Activated naive CD4-positive, alpha-beta T cell treated with anti-CD3 and anti-CD28 coated beads, Interleukin-2, amount 10 ng/mL, durations not matched to agents 7 days and 5 days (primary cell): ENCODE measurements at places on chromosomes 11 and 22.

GRCh38 chr11:45988921-45989320 is 66.5 kb downstream of the LARGE2 start:
- no peak for DNase-seq

DNA sequence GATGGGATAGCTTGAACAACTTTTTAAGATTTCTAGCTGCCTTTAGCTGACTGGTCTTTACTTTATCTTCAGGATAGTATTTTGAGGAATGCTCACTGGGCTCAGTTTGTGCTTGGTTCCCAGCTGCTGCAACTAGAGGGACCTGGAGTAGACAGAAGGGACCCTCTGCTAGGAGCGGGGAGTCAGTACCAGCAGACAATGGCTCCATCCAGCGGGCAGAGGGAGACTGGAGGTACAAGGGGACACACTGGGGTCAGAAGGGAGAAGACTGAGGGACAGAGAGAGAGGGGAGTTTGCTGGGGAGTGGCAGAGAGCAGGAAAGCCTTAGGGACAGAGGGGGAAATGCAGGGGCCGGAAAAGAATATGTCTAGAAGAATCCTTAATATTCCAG is 22.0 kb upstream of the ACER3 start:
- no peak for DNase-seq

DNA sequence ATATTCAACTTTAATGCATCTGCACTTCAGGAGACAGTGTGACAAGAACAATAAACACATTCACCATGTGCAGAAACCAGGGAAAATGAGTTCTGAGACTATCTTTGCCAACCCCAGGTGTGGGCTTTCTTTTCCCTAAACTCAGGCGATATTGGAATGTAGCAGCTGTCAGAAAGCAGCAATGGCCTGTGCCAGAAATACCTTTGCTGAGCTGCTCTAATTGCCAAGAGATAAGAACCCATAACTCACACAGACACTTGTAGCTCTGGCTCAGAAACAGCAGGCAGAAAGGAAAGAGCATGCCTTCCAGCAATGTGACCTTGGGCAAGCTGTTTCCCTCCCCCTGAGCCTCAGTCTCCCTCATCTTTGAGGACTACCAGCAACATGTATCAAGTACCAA is 77.6 kb downstream of the PLEKHA7 start:
- DNase-seq: no peak

DNA sequence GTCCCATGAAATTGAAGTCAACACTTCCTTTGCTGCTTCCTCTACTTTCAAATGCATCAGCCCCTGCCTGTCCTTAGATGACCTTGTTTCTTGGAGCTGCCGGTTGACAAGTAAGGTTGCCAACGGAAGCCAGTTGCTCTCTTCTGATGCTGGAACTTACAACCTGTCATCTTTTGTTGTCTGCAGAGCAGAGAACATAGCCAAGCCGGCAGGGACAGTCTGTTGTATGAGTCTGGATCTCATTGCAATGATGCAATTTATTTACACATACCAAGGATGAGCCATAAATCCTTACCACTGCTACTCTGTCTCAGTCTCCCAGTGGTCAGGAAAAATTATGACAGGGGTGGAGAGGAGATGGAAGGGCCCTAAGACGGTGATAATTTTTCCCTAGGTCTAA is 151.4 kb downstream of the BLID start:
- DNase-seq: no peak

DNA sequence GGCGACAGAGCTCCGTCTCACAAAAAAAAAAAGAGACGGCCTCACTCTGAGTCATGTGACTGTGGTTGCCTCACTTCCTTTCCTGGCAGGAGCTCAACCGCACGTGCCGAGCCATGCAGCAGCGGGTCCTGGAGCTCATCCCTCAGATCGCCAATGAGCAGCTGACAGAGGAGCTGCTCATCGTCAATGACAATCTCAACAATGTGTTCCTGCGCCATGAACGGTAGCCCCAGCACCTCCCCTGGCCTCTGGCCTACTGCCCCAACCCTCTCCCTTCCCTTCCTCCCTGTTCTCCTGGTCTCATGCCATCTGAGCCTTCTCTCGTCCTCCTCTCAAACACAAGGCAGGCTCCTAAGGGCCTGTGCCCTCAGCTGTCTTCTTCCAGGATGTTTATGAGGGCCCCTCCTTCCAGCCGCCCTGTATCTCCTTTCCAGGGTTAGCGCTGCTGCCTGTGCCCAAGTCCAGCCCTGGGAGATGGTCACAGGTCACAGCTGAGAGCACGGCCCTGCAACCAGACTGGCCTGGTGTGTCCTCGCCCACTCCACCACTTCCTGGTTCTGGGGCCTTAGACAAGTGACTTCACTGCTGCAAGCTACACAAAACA is 30.7 kb downstream of the TOM1 start:
- peak; percentile 71 for DNase-seq

DNA sequence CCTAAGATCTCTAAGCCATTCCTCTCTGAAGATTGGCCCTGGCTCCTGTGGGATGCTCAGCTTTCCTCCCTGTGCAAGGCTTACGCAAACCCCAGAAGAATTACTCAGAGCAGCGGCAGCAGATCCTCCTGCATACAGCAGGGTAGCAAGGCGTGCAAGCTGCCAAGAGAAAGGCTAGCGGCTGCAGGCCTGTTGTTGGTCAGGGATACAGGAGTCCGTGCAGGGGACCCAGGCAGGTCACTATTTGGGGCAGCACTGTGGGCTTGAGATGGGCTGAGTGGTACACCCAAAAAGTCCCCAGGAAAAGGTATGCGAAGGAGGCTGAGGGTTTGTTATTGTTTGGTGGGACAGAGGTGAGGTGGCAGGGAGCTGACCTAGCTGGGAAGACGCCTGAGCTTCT is 1.5 kb downstream of the GLB1L2 start:
- DNase-seq: peak; percentile 19

DNA sequence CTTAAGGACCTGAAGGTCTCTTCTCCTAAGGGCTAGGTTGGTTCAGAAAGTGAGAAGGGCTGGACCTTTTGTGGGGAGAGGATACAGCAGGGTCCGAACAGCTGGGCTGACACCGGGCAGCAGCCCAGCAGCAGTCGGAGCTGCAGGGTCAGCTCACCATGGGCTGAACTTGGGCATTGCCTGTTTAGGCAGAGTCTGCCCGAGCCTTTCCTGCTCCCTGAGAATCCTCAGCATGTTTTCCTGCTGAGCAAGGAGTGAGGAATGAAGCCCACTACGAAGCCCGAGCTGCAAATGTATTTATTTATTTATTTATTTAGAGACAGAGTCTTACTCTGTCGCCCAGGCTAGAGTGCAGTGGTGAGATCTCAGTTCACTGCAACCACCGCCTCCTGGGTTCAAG is 83.9 kb downstream of the PTPRJ start:
- no peak for DNase-seq

DNA sequence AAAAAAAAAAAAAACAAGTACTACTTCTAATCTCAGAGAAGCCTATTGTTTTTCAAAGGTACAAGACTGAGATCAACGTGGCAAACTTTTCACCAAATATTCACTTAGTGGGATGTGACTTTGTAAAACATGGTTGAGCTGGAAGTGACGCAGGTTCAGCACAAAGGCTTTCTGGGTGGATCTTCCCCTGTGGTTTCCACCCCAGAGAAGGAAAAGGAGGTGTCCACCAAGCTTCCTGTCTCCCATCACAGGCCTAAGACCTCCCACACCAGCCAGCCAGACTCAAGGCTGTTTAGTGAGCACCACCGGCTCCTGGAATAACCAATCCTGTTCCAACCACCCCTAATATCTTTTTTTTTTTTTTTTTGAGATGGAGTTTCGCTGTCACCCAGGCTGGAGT is 5.7 kb downstream of the TMEM184B start:
- DNase-seq: peak; percentile 81

- DNase-seq: peak; percentile 81
Measured at GRCh38 chr22:49657275-49657973, 170.2 kb downstream of the BRD1 start.

DNA sequence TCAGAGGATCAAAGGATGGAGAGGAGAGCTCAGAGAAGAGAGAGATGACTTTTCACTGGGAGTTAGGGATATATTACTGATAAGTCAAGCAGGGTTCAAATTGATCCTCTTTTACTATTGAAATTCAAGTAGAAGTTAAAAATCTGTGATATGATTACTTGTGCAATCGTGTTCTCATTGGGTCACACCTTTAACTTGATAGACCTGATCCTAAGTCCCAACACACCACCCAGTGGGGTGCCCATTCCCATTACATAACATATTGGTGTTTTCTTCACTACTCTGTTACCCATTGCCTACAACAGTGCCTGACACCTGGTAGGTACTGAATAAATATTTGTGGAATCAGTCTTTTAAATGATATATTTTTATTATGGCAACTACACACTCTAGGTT is 66.4 kb upstream of the PICALM start:
- DNase-seq: no peak

DNA sequence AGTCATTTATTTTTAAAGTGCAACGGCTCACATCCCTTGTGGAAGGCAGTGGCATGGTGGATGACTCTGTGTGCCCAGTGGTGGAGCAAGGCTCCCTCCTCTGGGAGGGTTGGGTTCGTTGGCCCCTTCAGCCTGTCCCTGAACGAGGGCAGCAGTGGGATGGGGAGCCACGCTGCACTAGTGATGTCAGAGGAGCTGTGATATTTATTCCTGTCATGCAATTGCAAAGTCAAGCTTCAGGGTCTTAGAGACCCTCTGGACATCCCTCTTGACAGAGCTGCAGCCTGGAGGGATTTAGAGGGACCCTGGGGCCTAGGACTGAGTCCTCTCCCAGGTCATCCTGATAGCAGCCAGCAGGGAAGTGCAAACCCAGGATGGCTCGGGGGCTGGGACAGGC is 78.2 kb upstream of the NARS2 start:
- no peak for DNase-seq

GRCh38 chr22:27146866-27147633 is 489.7 kb downstream of the MIAT start:
- DNase-seq: no peak

DNA sequence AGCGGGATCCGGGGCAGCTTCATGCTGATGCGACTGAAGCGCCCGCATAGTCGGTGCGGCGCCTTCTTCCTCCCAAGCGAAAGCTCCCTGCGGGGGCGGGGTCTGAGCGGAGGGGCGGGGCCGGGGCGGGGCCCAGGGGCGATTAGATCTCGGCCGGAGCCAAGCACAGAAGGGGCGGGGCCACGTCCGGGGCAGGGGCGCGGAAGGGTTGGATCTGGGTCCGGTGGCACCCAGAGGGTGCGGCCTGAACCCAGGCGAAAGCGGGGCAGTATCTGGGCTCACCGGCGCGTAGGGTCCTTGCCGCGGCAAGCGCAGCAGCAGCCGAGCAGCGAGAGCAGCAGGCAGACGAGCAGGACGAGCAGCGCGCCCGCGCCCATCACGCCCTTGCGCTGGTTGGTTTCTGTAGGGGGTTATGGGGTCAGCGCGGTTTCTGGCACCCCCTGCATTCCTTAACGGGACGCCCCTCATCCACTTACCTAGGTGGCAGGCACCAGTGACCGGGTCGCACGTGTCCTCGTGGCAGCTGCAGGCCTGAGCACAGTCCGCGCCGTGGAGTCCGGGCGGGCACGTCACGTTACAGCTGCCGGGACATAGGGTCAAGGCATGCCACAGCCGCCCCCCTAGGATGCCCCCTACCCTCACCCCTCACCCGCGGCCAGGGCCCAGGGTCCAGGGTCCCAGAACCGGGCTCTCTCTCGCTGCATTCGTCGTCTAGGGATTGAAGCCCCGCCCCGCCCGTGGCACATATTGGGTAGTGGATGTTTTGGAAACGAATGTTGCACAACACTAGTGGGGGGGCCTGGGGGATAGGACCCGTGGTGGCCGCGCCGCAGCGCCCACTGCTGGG is 8.1 kb downstream of the SCARF2 start:
- peak; percentile 91 for DNase-seq

- DNase-seq: no peak
Measured at GRCh38 chr11:113059548-113059947, 98.3 kb downstream of the NCAM1 start.

DNA sequence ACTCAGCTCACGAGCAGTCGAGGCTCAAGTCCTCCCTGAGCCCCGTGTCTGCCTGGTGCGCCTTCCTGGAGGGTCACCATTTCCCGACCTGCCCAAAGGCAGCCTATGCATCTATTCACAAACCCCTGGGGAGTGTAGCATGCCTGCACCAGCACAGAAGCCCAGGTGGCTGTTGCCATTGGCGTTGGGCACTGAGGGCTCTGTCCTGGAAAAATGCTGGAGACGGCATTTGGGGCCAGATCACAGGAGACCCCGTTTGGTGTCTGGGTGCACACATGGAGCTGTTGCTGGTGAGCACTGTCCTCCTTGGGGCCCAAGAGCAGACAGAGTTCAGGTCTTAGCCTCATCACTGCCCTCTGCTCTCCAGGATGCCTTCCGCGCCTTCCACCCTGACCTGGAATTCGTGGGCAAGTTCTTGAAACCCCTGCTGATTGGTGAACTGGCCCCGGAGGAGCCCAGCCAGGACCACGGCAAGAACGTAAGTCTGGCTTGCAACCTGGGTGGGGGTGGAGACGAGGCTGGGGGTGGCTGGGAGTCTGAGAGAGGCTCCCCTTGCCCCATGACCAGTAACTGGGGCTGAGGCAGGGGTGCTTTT is 9.4 kb downstream of the FADS2 start:
- DNase-seq: no peak

DNA sequence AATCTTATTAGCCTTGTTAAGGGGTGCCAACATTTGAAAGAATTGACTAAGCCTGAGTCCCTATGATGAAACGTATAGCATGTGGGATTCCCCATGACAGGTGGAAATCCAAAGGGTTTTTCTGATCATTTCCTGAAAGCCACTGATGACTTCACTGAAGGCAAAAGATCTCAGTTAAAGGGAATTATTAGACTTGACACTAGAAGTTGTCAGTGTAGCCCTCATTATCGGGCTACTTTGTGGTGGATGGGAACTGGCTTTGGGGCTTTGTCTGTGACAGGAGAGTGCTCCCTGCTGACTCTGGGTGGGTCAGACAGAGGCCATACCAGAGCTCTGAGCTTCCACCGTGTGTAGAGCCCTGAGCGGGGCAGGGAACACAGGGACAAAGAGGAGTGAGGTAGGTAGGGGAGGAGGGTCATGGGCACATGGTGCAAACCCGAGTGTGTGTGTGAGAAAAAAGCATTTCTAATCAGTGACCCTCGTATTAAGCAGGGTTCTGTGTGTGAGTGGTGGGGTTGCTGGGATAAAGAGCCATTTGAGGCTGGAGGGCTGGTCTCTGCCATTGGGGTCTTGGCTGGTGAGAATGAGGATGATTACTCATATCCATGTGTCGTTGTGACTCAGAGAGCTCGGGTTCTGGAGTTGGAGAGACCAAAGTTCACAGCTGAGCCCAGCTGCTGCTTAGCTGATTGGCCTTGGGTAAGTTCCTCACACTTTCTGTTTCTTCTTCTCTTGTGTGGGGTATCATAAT is 101.1 kb downstream of the GRIK4 start:
- no peak for DNase-seq

GRCh38 chr11:10257478-10257877 is 36.5 kb downstream of the SBF2 start:
- DNase-seq: no peak

GRCh38 chr11:64753380-64754123 is 6.2 kb downstream of the PYGM start:
- no peak for DNase-seq

GRCh38 chr11:83061883-83062282 is 9.8 kb downstream of the RAB30 start:
- DNase-seq: no peak

GRCh38 chr11:67983951-67984350 is 19.9 kb downstream of the UNC93B1 start:
- DNase-seq: no peak

GRCh38 chr11:100716838-100717237 is 29.8 kb downstream of the ARHGAP42 start:
- no peak for DNase-seq
